ENCODE measurements at places on chromosomes 16 and 17. TPM values are rescaled to one million over a fixed set of nuclear protein-coding genes. Genes with fewer than 3 reads are reported as not detected.
A peak's percentile ranks its signal among the peaks of the same experiment; 100 is the strongest.

GRCh38 chr17:4986403-4986802 lies 1.1 kb downstream of the CAMTA2 start:
- peaks cover 25% of the 10 kb centered on the region for H3K36me3 ChIP-seq
- no peak for DNase-seq
- peaks cover 20% of the 10 kb centered on the region for H3K27me3 ChIP-seq
- peaks cover 29% of the 10 kb centered on the region for H3K4me1 ChIP-seq

- H3K36me3 ChIP-seq = no peaks in the 10 kb centered on the region
- peaks cover 5% of the 10 kb centered on the region for H3K4me1 ChIP-seq
- DNase-seq = no peak
- no peak overlapping the region for H3K27ac ChIP-seq
- no peak overlapping the region for H3K4me3 ChIP-seq
Measured at GRCh38 chr17:61000911-61001310, 323.3 kb downstream of the BCAS3 start.

DNA sequence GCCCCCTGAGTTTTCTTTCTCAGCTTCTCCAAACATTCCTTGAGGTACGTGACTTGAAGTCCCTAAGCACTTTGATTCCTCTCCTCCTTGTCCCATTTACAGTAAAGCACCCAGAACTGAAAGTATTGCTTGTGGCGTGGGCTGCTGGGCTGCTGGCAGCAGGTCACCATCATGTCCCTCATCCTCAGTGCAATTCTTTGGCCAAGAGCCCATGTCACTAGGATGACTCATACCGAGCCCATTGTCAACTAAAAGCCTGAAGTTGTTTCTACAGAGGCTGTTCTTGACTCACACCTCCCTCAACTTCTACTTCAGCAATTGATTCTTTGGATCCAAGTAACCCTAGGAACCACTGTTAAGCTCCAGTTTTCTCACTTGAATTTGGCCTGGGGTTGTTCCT lies 54.3 kb downstream of the KPNA2 start:
- no peaks in the 10 kb centered on the region for H3K36me3 ChIP-seq
- H3K4me3 ChIP-seq = no peak overlapping the region
- H3K27me3 ChIP-seq = no peaks in the 10 kb centered on the region
- DNase-seq = no peak
- H3K27ac ChIP-seq = no peak overlapping the region

DNA sequence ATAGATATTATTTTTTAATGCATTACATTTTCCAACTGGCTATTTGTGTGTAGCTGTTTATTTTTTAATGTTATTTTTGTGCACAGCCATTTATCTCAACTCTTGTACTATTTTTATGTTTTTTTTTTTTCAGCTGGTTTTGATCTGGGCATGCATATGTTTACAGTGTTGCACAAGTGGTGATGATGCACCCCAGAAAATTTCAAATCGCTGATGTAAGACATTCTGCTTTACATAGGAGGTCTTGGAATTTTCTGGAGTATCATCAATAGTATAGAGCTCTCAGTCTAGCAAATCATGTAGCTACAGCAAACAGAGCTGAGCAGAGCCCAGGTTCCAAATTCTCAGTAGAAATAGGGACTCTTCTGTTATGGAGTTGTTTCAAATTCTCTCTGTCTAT lies 30.2 kb downstream of the CACNG5 start:
- H3K4me3 ChIP-seq = no peak overlapping the region
- peaks cover 2% of the 10 kb centered on the region for H3K27me3 ChIP-seq
- no peaks in the 10 kb centered on the region for H3K4me1 ChIP-seq
- no peaks in the 10 kb centered on the region for H3K36me3 ChIP-seq

DNA sequence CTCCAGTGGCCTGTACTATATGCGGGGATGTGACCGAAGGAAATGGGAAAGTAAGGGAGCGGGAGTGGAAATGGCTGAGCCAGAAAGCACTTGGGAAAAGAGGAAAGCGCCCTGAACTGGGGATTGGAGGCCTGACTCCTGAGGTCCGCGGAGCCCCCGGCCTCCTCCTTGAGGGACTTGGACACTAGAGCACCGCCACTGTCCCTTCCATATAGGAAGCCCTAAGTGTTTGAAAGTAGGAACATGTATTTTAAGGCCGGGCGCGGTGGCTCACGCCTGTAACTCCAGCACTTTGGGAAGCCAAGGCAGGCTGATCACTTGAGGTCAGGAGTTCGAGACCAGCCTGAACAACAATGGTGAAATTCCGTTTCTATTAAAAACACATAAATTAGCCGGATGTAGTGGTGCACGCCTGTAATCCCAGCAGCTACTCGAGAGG lies 530 bp upstream of the ZDHHC7 start:
- peak overlapping the region; percentile 99 for H3K27ac ChIP-seq
- H3K4me3 ChIP-seq = peak overlapping the region; percentile 97
- H3K27me3 ChIP-seq = peaks cover 6% of the 10 kb centered on the region
- peaks cover 16% of the 10 kb centered on the region for H3K4me1 ChIP-seq
- no peak for DNase-seq

CDRT15 gene
- not detected for total RNA-seq

CCL17 gene
- total RNA-seq = not detected

HOXB8 gene
- 0.15 TPM for total RNA-seq
